Stimulated activated CD4-positive, alpha-beta T cell treated with anti-CD3 and anti-CD28 coated beads, Interleukin-2, amount 100 ng/mL, for 24 hours (primary cell): ENCODE measurements at places on chromosomes 3 and 15.

DNA sequence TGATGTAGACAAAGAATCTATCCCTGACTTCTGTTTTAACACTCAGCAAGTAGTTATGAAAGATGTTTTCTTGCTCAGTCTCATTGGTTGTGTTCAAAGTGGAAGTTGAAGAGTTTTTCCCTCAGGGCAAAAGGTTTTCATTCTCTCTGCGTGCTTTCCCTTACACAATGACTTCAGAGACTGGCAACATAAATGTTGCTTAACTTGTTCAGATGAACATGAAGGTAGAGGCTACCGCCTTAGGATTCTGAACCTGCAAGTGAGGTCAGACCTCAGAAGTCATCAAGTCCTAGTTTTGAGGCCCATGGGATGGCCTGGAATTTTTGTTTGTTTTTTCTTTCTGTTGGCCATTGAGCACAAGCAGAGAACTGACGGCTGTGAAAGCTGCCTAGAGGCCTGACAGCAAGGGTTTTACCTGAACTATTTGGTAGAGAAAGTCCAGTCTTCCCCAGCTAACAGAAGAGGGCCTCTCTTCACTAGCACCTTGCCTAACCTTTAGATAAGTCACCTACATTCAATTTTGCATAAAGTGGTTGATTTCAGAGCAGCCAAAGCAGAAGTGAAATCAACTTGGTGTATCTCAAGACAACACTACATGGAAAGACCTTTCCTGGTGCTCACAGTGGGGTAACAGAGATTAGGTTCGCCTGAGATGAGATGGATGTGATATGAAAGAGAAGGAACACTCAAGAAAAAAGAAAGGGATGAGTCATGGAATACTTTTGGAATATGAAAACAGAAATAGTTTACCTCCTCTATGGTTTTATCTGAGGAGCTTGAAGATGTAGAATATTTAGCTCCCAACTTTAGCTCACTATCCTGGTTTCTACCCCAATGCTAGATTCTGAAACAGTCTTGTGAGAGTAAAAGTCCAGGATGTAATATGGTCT lies 53.6 kb upstream of the AP4E1 start:
- DNase-seq = no peak

- DNase-seq = no peak
Measured at GRCh38 chr3:155153242-155154186, 73.4 kb downstream of the MME start.

DNA sequence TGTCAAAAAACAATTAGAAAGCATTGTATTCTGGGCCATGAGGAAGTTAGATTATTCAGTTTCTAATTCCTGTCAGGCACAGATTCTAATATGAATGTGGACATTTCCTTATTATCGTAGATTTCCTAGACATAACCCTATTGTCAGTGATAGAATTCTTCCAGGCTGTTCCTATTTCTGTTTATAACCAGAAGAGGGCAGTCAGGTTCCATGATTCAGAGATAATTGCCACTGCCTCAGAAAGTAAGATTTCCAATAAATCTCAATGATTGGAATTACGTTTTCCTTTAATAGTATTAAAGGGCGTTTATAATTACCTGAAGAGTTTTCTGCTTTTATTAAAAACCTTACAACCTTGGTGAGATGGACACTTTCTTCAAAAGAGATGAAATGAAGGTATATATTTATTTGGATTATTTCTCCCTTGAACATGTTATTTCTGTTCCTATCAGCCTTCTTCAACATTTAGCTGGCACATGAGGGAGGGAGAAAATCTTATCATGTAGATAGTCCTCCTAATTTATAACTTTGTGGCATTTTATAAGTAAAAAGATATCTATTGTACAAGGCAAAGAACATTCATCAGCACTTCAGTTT lies 439.2 kb downstream of the MCTP2 start:
- no peak for DNase-seq

DNA sequence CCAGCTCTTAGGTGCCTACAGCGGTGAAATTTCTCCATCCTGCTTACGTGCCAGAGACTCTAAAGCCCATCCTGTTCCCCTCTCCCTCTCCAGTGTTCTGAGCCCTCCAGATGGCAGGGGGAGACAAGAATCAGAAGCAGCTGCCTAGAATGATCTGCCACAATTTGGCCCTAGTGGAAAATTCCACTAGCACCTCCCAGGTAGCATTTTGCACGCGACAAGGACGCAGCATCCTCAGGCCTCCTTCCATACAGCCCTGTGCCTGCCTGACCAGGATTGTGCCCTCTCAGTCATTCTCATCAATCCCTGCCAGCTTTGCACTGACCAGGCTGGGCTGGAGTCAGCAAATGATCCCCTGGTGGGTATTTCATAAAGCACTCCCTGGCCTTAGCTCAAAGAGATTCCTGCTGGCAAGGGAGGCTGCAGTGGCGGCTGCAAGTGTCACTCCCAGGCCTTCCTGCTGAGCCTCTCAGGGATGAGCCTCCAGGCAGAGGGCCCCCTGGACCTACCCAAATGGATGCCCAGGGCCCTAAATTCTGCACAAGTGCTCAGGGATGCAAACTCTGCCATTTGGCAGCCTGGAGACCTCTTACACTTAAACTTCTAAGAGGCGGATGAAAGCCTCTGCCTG lies 130.2 kb upstream of the ATP2B2 start:
- no peak for DNase-seq

DNA sequence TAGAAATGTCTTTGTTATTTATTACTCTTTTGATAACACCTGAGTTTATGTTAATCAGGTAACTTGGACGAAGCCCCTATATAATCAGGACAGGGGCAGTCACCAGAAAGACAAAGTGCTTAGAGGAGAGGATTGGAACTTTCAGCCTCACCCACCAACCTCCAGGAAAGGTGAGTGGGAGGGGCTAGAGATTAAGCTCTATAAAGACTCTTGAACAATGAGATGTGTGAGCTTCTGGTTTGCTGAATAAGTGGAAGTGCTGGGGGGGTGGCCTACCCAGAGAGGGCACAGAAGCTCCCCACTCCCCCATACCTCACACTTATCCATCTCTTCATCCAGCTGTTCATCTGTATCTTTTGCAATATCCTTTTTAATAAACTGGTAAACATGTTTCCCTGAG lies 73.9 kb downstream of the TTBK2 start:
- no peak for DNase-seq
